ENCODE measurements at places on chromosomes 4 and X.

DNA sequence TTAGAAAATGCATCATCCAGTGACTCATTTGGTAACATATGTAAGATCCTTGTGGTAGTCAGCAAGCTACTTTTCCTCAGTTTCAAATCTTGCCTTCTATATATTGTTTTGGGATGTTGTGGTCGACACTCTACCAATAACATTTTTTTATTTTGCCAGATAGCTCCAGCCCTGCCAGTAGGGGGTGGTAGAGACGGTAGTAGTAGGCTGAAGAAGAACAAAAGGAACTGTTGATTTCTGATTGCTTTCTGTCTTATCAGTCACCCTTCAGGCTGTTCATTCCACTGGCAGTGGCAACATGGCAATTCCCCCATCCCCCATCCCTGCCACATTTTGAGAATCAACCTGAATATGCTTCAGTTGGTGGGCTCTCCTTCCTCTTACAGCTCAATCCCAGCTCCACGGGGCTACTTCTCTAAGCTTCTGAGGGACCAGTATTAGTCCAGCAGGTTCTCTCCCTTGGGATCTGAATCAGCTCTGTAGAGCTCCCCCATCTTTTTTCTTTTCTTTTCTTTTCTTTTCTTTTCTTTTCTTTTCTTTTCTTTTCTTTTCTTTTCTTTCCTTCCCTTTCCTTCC, 171.5 kb upstream of the VEGFC start:
- peak; percentile 6 for DNase-seq

- DNase-seq = no peak
These were observed 189.9 kb upstream of the CXCL13 start for GRCh38 chr4:77415689-77416088.

GRCh38 chr4:10085386-10085785, 31.2 kb downstream of the WDR1 start:
- no peak for DNase-seq

- no peak for DNase-seq
These were observed 194.6 kb upstream of the FTHL17 start for GRCh38 chrX:31266203-31267076.

- DNase-seq = peak; percentile 18
These were observed 64.2 kb upstream of the ADRA2C start for GRCh38 chr4:3701736-3702560.

- DNase-seq = no peak
These were observed 472.9 kb upstream of the GRID2 start for GRCh38 chr4:91830681-91831395.

DNA sequence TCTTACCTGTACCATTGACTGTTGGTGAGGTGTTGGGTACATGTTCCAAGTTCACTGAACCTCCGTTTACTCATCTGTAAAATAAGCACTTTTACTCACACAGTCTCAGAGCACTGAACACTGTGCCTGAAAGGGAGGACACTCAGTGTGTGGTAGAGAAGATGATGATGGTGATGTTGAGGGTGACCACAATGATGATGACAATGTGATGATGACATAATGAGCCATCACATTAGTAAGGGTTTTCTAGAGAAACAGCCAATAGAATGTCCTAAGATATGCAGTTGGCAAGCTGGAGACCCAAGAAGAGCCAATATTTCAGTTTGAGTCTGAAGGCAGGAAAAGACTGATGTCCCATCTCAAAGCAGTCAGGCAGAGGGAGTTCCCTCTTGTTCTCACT, 315.4 kb upstream of the IGFBP7 start:
- no peak for DNase-seq

Measured in NCI-H526 (cell line).